ENCODE measurements at places on chromosomes 16 and 17.

GRCh38 chr17:63530557-63531021 lies 7.4 kb downstream of the KCNH6 start:
- no peak for DNase-seq

- no peak for DNase-seq
Measured at GRCh38 chr16:11393366-11393765, 48.1 kb downstream of the RMI2 start.

- peak; percentile 39 for DNase-seq
Measured at GRCh38 chr17:557371-557770, 157.3 kb downstream of the VPS53 start.

DNA sequence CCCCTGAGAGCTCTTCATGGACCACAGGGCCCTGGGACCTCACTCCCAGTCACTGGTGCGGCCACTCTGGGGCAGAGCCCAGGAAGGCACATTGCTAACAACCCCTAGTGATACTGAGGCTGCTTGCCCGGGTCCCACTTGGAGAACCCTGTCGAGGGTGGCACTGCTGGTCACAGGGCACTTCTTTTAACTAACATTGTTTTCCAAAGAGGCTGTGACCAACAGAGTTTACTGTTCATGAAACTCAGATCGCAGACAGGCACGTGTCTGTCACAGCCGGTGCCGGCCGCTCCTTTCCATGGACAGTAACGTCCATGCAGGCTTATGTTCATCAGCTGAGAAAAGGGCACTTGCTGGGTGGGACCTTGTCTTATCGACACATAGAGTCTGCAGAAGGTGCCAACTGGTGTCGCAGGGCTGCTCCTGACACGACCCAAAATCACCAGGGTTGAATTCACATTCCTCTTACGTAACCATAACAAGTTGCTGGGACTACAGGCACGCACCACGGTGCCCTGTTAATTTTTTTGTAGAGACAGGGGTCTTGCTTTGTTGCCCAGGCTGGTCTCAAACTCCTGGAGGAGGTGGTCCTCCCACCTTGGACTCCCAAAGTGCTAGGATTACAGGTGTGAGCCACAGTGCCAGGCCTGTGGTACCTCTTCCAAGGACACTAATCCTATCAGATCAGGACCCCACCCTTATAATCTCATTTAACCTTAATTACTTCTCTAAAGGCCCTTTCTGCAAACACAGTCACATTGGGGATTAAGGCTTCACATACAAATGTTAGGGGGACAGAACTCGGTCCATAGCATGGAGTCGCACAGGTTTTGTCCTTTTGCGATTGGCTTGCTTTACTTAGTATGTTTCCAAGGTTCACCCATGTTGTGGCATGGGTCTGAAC lies 1.2 kb upstream of the ZC3H18 start:
- DNase-seq, result no peak

GRCh38 chr17:78759969-78760352 lies 22.1 kb downstream of the CYTH1 start:
- no peak for DNase-seq

DNA sequence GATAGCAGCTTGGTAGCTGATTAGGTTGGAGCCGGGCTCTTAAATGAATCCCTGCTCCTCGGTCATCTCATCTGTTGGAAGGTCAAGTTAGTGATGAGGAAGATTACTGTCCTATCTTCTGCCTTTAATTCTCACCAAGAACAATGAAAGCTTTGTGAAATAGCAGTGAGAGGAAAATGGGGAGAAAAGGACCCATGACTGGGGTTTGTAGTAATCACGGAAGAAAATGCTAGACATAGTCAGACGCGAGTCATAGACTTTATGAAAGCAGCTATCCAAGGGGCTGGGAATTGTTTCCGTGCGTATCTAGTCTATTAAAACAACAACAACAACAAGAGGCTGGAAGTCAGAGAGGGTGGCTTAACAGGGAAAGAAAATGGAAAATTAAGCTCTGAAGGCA lies 18.3 kb downstream of the PIK3R5 start:
- no peak for DNase-seq

GRCh38 chr16:89026121-89026612 lies 49.2 kb upstream of the CBFA2T3 start:
- DNase-seq, result no peak

DNA sequence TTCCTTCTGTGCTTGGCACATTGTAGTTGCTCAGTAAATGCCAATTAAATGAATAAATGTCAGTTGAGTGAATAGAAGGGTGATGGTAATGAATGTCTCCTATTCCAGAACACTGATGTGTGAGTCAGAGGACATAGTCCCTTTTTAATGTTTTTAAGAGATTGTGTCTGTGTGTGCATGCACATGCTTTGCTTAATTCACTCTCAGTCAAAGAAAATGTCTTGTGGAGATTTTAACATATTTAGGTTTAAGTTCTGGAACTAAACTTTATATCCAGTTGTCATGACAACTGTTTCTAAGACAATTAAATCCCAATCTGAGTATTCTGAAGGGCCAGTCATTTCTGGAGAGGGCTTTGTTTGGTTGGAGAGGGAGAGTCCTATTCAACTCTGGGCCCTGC lies 255.3 kb upstream of the CDH11 start:
- DNase-seq, result no peak

- DNase-seq, result no peak
Measured at GRCh38 chr16:51939378-51939871, 607.5 kb downstream of the TOX3 start.

Measured in fibroblast of villous mesenchyme (primary cell).